NCI-H226 (cell line): ENCODE measurements at places on chromosomes 16 and 17.

GRCh38 chr16:69435977-69436820, 11.8 kb downstream of the CYB5B start:
- DNase-seq = no peak

- no peak for DNase-seq
Measured at GRCh38 chr16:84528322-84528721, 23.9 kb upstream of the MEAK7 start.

DNA sequence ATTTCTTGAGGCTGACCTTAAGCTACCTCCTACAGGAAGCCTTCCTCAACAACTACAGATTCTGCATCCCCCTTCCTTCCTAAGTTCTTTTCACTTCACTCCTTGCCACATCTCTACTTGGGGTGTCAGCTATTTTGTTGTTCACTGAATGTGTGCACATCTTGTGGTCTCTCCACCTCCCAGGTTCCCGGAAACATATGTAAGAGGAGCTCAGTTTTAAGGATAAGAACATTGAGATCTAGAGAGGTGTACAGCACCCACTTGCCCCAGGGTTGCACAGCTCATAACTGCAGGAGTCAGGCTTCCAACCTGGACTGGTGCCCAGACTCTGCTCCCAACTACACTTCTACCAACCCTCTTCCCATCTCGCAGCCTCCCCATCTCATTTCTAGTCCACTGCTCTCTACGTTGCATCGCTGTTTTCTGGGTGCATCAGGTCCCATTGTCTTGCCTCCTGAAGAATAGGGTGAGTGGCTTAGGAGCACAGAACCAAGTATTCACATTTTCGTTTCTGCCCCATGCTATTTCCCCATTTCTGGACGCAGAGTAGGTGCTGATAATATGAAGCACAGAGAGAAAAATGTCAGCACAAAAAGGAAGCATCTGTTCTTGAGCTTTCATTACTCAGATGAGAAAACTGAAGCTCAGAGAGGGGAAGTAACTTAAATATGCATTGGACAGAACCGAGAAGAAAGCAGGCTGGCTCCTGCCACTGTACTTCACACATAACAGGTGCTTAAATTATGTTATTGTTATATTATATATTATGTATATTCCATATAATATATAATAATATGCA, 292.0 kb upstream of the CCL2 start:
- no peak for DNase-seq

DNA sequence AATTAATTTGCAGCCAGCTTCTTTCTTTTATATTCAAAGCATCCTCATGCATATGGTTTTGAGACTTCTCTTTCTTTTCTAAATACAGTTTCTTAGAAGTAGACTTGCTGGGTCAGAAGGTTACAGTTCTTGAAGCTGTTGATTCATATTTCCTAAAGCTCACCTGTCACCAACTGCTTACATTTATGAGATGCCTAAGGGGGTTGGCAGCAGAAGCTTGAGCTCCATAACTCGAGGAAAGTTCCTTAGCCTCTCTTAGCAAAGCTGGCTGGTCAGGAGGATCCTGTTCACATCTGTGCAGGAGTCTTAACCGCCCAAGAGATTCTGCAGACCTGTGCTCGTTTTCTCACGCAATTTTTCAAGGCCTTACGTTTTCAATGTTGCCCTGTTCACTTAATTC, 218.8 kb downstream of the SNX29 start:
- DNase-seq = no peak

GRCh38 chr17:19341641-19342610, 20.6 kb downstream of the B9D1 start:
- peak; percentile 37 for DNase-seq

DNA sequence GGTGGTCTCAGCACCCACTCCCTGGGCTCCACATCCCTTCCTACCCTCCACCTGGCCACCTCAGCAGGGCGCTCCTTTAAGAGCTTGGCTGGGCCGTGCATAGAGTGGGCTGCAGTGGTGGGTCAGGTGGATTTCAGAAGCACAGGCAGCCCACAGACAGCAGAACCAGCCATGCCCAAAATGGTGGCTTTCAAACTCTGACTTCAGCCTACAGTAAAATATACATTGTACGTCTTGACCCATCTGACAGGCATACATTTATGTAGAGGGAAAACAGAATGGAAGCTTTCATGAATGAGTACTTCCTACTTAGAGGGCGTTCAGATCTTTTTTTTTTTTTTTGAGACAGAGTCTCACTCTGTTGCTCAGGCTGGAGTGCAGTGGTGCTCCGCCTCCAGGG, 26.0 kb upstream of the LASP1NB start:
- DNase-seq = no peak

- DNase-seq = no peak
Measured at GRCh38 chr16:54829691-54830090, 101.0 kb upstream of the IRX5 start.

DNA sequence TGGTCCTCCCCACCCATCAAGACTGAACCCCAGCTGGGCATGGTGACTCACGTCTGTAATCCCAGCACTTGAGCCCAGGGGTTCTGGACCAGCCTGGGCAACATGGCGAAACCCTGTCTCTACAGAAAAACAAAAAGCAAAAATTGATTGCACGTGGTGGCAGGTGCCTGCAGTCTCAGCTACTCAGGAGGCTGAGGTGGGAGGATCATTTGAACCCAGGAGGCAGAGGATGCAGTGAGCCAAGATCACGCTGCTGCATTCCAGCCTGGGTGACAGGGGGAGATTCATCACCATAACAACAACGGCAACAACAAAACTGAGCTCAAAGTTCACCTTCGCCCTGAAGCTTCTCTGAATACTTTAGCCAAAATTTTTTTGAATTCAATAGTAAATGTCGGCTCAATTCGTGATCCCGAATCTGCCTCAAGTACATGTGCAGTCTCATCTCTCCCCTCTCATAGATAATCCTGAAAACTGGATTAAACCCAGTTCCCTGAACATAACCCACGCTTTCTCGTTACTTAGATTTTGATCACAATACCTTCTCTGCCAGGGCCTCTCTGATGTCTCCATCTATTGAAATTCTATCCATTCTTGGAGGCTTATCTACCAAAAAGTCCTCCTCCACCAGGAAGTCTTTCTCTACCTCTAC, 13.5 kb upstream of the MYH10 start:
- no peak for DNase-seq

GRCh38 chr17:219696-220095, 38.2 kb upstream of the DOC2B start:
- DNase-seq = no peak

DNA sequence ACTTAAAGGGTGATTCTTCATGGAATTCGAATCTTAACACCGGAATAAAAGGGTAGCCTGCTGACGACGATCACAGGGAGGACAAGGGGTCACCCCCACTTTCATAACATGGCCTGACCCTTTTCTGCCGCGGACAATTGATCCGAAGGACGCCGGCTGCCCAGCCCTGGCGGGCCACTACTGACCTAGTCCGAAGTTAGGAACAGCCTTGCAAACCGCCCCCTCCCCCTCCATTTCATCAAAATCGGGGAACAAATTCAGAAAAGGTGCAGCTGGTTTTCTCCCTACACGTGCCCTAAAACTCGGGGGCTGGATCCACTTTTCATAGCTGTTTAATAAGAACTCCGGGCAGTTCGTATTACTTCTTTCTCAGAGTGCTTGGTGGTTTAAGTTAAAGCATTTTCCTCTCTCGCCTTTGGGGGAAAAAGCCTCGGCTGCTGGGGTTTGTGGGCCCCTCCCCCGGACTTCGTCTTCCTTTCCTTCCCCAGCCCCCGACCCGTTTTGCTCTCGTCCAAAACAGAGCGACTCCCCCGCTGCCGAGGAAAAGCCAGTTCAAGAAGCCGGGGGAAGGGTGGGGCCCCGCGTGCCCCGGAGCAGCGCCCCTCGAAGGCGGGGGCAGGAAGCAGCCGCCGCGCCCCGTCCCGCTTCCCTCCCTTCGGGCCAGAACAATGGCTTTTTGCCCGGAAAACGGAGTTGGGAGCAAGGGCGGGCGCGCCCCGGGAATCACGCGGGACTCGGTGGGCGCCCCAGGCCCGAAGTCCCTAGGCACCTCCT, 641 bp upstream of the CBX2 start:
- DNase-seq = peak; percentile 44

GRCh38 chr16:2881783-2882649, 999 bp upstream of the FLYWCH2 start:
- DNase-seq = no peak

- DNase-seq = no peak
Measured at GRCh38 chr17:37116671-37117185, 168.0 kb downstream of the AATF start.

GRCh38 chr17:57295526-57296023, 39.3 kb downstream of the MSI2 start:
- DNase-seq = no peak

DNA sequence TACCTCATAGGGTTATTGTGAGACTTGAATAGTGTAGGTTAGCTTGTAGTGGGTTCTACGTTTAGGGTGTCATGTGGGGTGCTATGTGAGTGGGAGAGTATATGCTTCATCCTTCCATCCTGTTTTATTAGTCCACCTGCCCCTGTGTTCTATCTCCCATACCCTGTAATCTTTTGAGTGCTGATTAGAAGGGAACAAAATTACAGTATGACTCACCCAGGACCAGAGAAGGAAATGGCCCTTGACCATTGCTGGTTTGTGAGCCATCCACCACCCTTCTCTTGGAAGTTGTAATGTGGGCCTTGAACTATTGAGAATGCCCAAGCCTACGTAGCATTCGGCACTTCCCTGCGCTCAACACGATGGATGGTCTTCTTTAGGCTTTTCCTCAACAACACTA, 17.1 kb downstream of the SAP30BP start:
- DNase-seq = peak; percentile 79

DNA sequence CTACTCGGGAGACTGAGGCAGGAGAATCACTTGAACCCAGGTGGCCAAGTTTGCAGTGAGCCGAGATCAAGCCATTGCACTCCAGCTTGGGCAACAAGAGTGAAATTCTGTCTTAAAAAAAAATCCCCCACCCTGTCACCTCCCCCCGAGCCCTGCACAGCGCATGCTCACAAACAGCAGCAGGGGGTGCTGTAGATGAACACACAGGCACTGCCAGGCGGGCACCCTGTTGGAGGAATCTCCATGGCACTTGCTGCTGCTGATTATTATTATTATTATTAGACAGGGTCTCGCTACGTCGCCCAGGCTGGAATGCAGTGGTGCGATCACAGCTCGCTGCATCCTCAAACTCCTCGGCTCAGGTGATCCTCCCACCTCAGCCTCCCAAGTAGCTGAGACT, 24.6 kb downstream of the FZD2 start:
- no peak for DNase-seq

GRCh38 chr17:80105762-80106161, 4.4 kb downstream of the GAA start:
- no peak for DNase-seq

DNA sequence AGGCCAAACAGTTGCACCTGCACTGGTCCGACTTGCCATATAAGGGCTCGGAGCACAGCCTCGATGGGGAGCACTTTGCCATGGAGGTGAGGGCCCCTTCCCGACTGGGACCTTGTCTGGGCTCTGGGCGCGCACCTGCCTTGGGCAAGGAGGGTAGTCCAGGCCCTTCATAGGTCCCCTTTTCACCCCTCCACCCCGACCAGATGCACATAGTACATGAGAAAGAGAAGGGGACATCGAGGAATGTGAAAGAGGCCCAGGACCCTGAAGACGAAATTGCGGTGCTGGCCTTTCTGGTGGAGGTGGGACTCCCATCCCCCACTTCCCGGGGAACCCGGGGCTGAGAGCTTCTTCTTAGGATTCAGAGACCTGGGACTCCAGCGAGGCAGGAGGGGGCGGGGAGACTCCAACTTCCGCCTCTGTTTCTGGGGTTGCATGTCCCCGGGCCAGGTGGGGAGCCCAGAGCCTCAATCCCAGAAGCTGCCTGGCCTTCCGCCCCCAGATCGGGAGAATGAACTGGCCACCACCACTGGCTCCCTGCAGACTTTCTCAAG, 7.8 kb downstream of the CA4 start:
- DNase-seq = no peak

- DNase-seq = no peak
Measured at GRCh38 chr17:76499267-76499667, 2.0 kb downstream of the RHBDF2 start.

DNA sequence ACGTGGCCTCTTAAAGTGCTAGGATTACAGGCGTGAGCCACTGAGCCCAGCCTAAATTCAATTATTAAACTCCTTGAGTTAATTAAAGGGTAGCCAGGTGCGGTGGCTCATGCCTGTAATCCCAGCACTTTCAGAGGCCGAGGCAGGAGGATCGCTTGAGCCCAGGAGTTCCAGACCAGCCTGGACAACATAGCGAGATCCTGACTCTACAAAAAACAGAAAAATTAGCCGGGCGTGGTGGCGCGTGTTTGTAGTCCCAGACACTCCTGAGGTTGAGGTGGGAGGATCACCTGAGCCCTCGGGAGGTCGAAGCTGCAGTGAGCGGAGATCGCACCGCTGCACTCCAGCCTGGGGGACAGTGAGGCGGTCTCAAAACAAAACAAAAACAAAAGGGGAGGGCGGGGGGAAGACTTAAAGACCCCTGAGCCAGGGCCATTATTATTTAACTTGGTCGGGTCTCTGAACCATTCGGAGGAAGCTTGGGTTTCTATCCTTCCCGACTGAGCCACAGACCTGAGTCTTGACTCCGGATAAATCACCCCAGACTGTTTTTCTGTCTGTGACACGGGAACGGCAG, 19.5 kb downstream of the BCL7C start:
- DNase-seq = no peak

- DNase-seq = no peak
Measured at GRCh38 chr17:78655251-78655940, 78.2 kb upstream of the DNAH17 start.

GRCh38 chr16:56764835-56765234, 34.9 kb downstream of the NUP93 start:
- no peak for DNase-seq

DNA sequence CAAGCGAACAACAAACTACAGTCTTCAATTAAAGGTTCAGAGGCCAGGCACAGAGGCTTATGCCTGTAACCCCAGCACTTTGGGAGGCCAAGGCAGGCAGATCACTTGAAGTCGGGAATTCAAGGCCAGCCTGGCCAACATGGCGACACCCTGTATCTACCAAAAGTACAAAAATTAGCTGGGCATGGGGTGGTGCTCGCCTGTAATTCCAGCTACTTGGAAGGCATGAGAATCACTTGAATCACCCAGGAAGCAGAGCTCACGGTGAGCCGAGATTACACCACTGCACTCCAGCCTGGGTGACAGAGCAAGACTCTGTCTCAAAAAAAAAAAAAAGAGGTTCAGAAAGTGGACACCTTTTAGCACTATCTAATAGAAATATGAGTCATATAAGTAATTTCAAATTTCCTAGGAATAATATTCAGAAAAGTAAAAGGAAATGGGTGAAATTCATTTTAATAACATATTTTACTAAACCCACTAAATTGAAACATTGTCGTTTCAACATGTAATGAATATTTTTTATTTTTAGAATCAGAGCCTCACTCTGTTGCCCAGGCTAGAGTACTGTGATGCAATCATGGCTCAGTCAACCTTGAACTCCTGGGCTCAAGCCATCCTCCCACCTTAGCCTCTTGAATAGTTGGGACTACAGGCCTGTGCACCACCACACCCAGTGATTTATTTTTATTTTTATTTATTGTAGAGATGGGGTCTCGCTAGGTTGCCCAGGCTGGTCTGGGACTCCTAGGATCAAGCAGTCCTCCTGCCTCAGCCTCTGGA, 15.2 kb upstream of the MARCHF10 start:
- DNase-seq = peak; percentile 53
